ENCODE measurements at places on chromosomes 16 and 17.

- DNase-seq = no peak
These were observed 93.4 kb upstream of the TMEM132E start for GRCh38 chr17:34485999-34486398.

- no peak for DNase-seq
These were observed 6.4 kb downstream of the HAS3 start for GRCh38 chr16:69111876-69112230.

GRCh38 chr17:1460233-1460632 is 4.2 kb upstream of the CRK start:
- no peak for DNase-seq

GRCh38 chr17:50180111-50180510 is 14.3 kb downstream of the SGCA start:
- DNase-seq = no peak

DNA sequence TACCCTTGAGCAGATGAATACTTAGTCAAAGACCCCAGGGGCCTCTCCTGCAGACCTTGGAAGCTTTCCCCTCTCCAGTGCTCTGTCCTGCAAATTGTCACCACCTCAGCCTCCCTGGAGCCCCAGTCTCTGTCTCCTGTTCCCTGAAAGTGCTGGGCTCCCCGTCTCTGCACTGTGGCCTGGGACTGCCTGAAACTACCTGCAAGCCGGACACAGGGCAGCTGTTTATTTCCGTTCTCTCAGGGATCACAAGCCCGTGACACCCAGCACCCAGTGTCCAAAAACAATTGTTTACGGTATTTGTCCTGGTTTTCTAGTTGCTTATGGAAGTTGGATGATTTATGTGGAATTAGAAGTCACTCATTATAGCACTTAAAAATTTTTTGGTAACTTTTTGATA is 81.6 kb upstream of the CHMP6 start:
- no peak for DNase-seq

- DNase-seq = no peak
These were observed 308.9 kb upstream of the MON1B start for GRCh38 chr16:76882105-76882504.

DNA sequence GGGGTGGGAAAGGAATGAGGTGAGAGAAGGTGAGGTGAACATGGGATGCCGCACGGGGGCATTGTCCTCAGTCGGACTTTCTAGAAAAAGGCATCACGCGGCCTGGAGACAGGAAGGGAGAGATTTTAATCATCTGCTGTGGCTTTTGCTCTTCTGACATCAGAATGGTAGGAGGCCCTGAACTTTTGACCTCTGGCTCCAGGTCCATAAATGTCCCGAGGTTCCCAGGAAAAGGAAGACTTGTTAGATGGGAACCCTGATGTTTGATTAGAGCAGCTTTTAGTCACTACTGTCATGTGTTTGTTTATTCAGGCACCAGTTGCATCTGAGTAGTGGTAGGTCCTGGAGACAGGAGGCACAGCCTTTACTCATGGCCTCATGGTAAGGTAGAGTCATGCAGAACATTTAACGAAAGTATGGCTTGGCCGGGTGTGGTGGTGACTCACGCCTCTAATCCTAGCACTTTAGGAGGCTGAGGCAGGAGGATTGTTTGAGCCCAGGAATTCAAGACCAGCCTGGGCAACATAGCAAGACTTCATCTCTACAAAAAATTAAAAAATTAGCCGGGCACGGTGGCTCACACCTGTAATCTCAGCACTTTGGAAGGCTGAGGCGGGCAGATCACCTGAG is 203.1 kb downstream of the MSI2 start:
- DNase-seq = no peak

GRCh38 chr17:43578404-43578698 is 32.2 kb upstream of the ETV4 start:
- no peak for DNase-seq

- no peak for DNase-seq
These were observed 1.5 kb upstream of the CLEC10A start for GRCh38 chr17:7081341-7082062.

- no peak for DNase-seq
These were observed 57.9 kb downstream of the ARSG start for GRCh38 chr17:68349157-68349556.

DNA sequence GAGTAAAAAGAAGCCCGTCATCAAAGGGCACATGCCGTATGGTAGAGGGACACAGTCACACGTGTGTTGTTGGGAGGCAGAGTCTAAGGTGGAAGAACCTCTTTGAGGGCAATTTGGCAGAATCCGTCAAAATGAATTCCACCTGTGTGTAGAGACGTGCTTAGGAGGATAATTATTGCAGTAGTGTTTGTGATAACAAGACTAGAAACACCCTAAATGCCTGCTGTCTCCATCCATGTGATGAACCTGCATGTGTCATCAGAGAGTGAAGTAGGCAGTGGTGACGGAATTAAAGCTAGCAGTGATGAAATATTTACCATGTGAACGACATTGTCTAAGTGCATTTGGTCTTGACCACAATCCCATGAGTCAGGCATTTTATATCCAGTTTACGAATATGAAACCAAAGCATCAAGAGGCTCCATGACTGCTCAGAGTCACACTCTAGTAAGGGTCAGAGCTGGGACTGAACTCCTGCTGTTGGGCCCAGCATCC is 61.3 kb upstream of the ADORA2B start:
- DNase-seq = no peak

DNA sequence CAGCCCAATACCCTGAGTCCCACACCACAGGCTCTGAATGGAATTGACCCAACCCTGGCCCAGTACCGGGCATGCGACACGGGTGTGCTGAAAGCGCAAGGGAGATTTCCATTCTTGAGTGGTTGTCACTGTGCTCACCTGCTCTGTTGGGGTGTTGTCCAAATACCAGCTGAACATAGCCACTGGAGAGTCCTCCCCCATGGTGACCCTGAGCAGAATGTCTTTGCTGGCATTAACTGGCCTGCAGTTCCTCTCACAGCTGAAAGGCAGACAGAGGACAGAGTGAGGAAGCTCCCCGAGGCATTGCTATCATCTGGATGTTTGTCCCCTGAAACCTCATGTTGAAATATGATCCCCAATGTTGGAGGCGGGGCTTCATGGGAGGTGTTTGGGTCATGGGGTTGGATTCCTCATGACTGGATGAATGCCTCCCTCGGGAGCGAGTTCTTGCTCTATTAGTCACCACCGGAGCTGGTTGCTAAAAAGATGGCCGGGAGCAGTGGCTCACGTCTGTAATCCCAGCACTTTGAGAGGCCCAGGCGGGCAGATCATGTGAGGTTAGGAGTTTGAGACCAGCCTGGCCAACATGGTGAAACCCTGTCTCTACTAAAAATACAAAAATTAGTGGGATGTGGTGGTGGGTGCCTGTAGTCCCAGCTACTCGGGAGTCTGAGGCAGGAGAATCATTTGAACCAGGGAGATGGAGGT is 57.3 kb upstream of the BCO1 start:
- DNase-seq = peak; percentile 97

DNA sequence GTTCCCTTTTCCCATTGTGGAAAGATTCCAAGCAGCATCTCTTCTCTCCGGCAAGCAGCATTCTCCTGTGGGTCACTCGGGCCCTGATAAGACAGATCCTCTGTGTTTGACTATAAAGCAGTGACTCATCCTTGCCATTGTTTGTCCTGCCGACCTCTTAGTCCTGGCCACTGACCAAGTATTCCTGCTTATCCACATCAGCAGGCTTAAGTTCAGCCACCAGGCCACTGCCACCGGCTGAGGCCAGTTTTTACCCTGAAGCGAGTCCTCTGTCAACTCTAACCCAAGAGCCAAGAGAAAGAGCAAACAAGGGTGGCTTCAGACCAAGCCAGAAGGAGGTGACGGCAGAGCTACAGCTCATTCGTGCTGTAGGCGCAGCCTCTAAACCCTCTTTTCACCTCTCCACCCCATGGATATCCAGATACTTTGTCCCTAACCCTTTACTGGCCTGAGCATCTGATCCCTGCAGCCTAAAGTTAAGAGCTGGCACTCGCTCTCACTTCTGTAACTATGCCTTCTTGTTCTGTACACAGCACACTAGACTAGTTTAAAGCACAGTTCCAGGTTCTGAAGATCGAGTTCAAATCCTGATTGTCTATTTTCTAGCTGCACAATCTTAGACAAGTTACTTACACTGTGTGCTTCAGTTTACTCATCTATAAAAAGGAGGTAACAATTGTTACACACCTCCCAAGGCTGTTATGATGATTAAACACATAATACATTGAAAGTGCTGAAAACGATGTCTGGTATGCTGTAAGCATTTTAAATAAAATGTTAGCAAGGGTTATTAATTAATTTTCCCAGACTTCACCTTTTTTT is 31.0 kb downstream of the SOX9 start:
- peak; percentile 88 for DNase-seq

GRCh38 chr16:9261376-9261775 is 169.9 kb downstream of the HAPSTR1 start:
- no peak for DNase-seq

DNA sequence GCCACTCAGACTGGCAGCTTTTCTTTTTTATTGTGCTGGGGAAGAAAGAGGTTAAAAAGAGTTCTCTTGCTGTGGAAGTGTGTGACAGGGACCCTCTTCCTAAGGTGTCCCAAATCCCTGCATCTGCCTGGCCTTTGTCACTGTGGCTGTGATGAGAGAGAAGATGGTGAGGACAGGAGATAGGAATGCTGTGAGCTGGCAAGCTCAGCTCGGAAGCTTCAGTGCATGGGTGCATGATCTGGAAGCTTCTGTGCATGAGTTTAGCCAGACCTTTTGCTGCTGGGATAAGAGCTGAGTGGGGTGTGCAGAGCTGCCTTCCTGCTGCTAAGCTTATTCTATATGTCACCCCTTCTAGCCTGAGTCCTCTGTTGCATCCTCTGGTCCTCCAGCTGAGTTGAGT is 103.3 kb upstream of the CACNG3 start:
- peak; percentile 37 for DNase-seq

DNA sequence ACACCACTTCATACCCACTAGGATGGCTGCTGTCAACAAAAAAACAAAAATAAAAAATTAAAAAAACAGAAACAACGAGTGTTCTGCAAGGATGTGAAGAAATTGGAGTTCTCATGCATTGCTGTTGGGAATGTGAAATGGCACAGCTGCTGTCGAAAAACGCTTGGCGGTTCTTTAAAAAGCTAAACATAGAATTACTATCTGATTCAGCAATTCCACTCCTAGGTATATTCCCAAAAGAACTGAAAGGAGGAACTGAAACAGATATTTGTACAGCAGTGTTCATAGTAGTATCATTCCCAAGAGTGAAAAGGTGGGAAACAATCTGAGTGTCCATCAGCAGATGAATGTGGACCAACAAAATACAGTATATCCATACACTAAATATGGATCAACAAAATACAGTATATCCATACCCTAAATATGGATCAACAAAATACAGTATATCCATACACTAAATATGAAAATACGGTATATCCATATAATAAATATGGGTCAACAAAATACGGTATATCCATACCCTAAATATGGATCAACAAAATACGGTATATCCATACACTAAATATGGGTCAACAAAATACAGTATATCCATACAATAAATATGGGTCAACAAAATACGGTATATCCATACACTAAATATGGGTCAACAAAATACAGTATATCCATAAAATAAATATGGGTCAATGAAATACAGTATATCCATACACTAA is 8.7 kb downstream of the METTL16 start:
- no peak for DNase-seq

DNA sequence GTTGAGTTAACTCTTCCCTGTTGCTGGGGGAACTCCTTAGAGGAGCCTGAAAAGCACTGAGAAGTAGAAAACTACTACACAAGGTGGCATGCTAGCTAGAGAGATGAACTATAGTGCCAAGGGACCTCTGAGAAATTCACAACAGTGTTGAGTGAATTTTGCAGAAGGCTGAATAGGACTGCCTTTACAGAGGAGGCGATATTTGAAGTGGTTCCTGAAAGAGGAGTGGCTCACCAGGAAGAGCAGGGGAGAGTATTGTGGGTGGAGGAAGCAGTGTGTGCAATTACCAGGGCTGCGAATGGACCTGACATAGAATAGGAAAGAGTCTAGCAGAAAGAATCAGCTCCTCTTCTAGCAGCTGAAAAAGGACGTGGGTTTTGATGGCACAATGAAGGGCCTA is 66.4 kb downstream of the CDK5R1 start:
- DNase-seq = no peak

DNA sequence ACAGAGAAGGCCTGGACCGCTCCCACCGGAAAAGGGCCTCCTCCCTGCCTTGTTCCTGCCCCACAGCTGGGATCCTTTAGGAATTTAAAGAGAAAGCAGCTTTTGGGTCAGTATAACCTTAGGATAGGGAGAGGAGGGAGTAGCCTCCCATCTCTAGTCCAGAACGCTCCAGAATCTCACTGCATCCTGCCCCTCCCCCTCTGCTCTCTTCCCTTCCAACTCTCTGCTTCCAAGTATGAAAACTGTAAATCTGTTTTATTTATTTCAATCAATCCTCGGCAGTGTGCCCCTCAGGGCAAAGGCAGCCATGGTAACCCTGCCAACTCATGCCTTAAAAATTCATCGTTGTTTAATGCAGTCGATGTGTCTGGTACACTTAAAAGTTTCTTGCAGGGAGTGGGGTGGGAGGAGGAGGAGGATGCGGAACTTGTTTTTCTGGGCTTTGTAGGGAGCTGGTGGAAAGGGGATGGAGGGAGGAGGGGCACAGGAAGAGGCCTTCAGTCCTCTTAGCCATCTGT is 21.2 kb upstream of the MTSS2 start:
- DNase-seq = no peak

- no peak for DNase-seq
These were observed 35.9 kb downstream of the DNAJA2 start for GRCh38 chr16:46937536-46937935.

- no peak for DNase-seq
These were observed 26.0 kb downstream of the TMEM204 start for GRCh38 chr16:1559446-1559975.

GRCh38 chr16:3485821-3486505 is 9.3 kb downstream of the C16orf90 start:
- DNase-seq = no peak

GRCh38 chr17:40938981-40939380 is 1.5 kb upstream of the KRT23 start:
- DNase-seq = no peak

GRCh38 chr16:71807905-71808592 is 585 bp downstream of the AP1G1 start:
- DNase-seq = peak; percentile 66

- peak; percentile 83 for DNase-seq
These were observed 60.3 kb downstream of the RMI2 start for GRCh38 chr16:11405331-11406176.

DNA sequence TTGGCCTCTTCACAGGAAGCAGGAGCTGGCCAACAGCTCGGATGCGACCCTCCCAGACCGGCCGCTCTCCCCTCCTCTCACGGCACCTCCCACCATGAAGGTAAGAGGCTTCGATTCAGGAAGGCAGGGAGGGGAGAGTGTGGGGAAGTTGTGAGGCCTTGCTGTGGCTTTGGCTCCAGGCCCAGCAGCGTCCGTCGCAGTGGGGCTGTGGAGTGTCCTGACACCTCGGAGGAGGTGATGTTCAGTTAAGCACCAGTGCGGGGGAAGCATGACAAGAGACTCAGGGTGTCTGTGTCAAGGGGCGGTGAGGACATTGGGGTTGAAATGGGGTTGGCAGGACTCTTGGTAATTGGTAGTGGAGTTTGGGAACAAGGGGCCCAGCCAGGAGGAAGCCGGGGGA is 109.0 kb downstream of the RAP1GAP2 start:
- DNase-seq = no peak
